ENCODE measurements at places on chromosomes 5 and 9. TPM values are rescaled to one million over a fixed set of nuclear protein-coding genes. Genes with fewer than 3 reads are reported as not detected.

The INSL6 gene
- not detected for total RNA-seq

The SNCAIP gene
- total RNA-seq, result not detected

The SARDH gene
- total RNA-seq, result not detected

The CFAP77 gene
- total RNA-seq, result not detected

DNA sequence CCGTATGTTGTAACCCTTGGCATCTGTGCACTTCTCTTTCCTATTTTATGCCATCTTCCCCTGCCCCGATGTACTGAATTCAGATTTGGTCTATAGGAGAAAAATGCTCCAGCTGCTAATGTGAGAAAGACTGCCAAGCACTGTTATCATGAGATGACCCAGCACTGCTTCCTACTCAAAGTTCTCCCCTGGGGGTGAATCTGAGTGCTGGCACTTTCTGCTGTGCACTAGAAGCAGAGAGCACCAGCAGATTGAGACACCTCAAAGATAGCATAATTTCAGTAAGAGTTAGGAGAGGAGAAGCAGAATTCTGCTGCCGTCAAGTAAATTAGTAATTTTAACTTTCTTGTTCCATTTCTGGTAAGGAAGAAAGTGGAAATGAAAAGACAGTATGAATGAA, 92.8 kb upstream of the ACOT12 start:
- no peak for DNase-seq

DNA sequence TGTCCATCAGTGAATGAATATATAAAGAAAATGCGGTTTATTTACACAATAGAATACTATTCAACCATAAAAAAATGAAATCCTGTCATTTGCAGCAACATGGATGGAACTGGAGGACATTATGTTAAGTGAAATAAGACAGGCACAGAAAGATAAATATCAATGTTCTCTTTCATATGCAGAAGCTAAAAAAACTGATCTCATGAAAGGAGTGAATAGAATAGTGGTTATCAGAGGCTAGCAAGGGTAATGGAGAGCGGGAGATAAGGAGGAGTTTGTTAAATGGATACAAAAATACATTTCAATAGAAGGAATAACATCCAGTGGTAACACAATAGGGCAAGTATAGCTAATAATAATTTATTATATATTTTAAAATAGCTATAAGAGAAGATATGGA, 65.0 kb downstream of the AGTPBP1 start:
- no peak for DNase-seq

DNA sequence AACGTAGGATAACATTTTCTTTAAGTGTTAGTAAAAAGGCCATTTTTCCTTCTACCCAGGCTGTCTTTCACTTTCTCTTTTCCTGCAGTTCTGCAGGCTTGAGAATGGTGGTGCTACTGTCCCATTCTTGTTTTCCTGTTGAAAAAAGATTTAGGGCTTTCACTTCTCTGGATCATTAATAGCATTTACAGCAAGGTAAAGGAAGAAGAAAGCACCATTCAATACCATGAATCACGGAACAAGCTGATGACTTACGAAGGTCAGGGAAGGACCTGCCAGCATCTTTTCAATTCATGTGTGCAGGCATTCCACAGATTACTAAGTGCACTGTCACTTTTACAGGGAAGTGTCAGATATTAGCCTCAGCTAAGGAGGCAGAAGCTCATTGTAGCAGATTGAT, 292.8 kb downstream of the YTHDC2 start:
- DNase-seq, result no peak
